HTR-8/SVneo (cell line): ENCODE measurements at places on chromosomes 12 and 14.

DNA sequence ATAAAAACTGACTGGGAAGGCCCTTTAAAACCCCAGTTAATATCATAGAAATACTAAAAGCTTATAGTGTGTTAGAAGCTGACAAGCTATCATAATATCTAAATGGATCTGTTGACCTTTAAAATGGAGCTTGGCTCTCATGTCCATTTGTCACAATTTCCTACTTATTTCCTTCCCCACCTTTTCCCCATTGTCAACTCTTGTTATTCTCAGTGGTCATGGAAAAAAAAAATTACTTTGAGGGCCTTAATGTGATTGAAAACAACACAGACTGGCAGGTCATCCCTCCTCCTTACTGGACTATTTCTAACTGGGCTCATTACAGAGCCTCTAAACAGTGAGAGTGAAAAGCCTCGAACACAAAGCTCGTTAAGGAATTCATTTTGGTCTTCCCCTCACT, 13.7 kb upstream of the WNK1 start:
- DNase-seq, result no peak

DNA sequence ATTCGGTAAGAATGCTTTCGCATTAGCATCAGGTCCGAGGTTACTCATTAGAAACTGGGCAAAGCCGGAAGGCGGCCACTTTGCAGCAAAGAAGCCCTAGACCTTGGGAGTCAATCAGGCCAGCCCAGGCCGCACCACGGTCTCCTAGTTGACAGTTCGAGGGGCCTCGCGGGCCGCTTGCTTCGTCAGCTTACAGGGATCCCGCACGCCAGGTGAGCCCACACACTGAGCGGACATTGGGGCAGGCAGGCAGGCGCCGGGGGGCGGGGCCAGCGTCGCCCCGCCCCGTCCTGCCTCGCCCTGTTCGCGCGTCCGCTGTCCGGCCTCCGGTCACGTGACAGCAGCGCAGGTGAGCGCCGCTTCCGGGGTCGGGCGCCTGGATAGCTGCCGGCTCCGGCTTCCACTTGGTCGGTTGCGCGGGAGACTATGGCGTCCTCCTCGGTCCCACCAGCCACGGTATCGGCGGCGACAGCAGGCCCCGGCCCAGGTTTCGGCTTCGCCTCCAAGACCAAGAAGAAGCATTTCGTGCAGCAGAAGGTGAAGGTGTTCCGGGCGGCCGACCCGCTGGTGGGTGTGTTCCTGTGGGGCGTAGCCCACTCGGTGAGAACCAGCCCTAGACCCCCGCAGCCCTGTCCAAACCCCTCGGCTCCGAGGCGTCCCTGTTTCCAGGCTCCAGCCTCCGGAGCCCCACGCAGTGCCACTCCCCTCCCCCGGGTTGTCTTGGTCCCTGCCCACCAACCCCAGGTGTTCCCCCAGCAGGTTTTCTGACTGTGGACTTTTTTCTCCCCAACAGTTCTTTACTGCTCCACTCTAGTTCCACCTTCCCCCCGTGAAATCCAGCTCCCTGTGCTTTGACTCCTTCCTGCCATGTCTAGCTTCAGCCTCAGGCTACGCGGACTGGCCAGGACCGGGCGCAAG, at the start of gene PIP4K2C:
TSS of gene PIP4K2C (plus strand) at position 329 of the 918 bp plus-strand sequence. CDS start at position 427, 98 bp downstream.
- DNase-seq, result peak; percentile 92

DNA sequence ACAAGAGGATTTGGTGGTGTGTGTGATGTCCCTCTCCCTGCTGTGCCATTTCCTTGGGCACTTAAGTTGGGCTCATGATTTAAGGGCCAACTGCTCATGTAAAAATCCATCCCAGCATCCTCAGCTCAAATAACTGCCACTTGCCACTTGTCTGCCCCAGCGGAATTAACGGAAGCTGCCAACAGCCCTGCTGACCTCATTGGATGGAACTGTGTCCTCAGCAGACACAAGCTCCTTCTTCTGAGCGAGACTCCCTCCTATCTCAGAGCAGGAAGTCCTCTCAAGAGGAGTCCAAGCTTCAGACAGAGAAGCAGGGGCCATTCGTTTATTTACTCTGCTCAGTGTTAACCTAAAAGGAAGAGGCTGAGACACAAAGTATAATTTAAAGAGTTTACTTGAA, 29.6 kb upstream of the PRMT8 start:
- no peak for DNase-seq

- peak; percentile 76 for DNase-seq
Measured at GRCh38 chr12:116389990-116390389, 112.5 kb upstream of the MED13L start.

DNA sequence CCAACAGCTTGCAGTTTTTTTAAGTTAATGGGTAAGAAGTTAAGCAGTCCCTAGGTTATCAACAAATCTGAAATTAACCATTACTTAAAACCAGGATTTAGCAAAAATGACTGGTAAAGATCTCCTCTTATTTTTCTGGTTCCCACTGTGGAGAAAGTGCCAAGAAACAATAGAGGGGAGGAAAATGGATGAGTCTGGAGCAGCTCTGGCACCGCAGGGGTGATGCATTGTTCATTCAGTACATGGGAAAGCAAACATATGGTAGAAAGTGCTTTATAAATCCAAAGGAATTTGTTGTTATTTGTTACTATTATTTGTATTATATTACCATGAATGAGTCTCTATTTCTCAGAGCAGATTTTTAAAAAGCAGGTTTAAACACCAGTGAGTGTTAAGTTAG, 92.2 kb downstream of the DYRK2 start:
- DNase-seq, result no peak

- DNase-seq, result no peak
Measured at GRCh38 chr14:90616881-90617280, 199.3 kb downstream of the TTC7B start.

- no peak for DNase-seq
Measured at GRCh38 chr12:31880340-31880739, 78.9 kb upstream of the RESF1 start.

- DNase-seq, result no peak
Measured at GRCh38 chr12:1473418-1473817, 121.0 kb downstream of the FBXL14 start.

- no peak for DNase-seq
Measured at GRCh38 chr12:59084511-59085375, 164.4 kb upstream of the LRIG3 start.

DNA sequence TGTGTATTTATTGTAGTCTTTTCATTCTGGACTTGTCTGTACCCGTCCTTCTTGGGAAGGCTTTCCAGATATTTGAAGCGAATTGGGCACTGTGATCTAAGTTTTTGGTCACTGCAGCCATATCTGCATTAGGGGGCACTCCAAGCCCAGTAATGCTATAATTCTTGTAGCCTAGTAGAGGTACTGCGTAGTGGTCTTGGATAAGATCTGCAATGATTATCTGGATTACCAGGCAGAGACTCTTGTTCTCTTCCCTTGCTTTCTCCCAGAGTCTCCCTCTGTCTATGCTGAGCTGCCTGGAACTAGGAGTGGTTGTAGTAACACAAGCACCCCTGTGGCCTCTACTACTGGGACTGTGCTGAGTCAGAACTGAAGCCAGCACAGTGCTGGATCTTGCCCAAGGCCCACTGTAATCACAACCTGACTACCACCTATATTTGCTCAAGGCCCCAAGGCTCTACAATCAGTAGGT, 30.0 kb downstream of the SLC38A2 start:
- no peak for DNase-seq

DNA sequence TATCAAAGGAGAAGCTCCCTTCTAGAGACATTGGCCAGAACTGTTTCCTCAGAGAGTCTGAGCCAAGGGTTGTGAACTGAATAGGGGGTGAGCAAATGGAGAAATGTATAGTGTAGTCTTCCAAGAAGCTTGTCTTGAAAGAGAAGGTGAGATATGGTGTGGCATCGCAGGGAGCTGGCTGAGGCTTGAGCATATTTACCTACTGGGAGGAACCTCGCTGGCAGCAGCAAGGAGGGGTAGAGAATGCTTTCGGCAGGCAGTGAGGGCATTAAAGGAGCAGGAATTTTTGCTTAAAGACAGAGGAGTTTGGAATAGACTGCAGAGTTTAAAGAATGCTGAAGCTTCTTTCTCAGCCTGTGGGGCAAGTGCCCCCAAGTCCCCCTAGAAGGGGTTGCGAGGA, 59.3 kb upstream of the PRMT8 start:
- DNase-seq, result no peak

DNA sequence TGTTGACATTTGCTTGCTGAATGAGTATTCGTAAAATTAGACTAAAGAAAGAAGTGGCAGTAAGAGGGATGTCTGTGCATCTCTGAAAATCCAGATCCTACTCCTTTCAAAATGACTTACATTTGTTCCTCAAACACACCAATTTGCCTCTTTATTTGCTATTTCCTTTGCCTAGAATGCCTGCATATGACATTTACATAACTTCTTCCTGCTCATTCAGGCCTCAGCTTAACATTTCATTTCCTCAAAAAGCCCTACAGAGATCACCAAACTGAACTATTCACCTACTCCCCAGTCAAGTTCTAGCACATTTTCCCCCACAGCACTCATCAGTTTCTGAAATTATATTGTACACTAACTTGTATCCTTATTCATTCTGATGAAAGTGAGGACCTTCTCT, 907.2 kb downstream of the LRFN5 start:
- DNase-seq, result no peak

DNA sequence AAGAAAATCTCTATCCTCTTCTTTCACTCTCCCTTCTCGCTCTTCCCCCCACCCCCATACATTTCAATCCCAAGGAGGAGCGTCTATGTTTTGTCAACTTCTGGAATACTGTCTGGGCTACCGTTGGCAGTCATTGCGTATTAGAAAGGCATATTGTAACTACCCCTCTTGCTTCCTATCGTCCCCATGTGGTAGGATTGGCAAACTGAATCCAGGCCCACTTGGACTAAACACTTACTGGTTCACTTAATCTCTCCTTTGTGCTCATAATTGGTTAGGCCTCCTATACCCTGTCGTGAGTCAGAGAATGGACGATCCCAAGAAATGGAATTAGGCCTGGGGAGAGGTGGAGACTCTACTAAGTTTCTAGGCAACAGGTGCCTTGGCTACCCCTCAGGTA, 68.8 kb upstream of the SLC8A3 start:
- peak; percentile 45 for DNase-seq

GRCh38 chr12:123950476-123951349, 21.9 kb downstream of the CCDC92 start:
- DNase-seq, result no peak

DNA sequence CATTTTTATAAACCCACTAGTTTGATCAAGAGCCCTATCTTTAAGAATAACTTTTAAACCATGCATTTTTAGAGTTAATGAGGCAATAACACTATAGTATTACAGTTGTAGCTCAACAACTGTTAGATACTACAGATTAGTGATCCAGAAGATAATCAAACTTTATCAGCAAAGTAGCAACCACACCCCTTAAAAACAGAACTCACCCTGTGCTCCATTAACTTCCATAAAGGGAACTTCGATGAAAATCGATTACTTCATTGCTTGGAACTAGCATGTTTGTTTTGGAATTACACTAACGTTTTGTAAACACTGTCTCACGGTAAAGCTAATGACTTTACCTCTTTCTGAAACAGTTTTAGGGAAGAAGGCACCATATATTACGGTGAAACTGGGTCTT, 1.4 kb downstream of the SGPP1 start:
- DNase-seq, result no peak
